ENCODE measurements at places on chromosomes 12 and 14. TPM values are rescaled to one million over a fixed set of nuclear protein-coding genes. Genes with fewer than 3 reads are reported as not detected.

The P2RX2 gene
- not detected for total RNA-seq

The SAMD4A gene
- total RNA-seq, result 24.2 TPM

The SERPINA9 gene
- total RNA-seq, result not detected

The CIDEB gene
- total RNA-seq, result 2.8 TPM

The OTX2 gene
- total RNA-seq, result 17.1 TPM

The KRT85 gene
- not detected for total RNA-seq

The RILPL2 gene
- total RNA-seq, result 1.8 TPM

The KRT2 gene
- not detected for total RNA-seq

The STAC3 gene
- 1.4 TPM for total RNA-seq

The IFT81 gene
- 79.6 TPM for total RNA-seq

The FAM90A1 gene
- total RNA-seq, result not detected

The HPD gene
- total RNA-seq, result not detected

The CMA1 gene
- not detected for total RNA-seq

All from diencephalon (tissue), 1 donor.